Suppressor macrophage treated with lipopolysaccharide for 1 hour (primary cell): ENCODE measurements at places on chromosomes 3 and 15.

DNA sequence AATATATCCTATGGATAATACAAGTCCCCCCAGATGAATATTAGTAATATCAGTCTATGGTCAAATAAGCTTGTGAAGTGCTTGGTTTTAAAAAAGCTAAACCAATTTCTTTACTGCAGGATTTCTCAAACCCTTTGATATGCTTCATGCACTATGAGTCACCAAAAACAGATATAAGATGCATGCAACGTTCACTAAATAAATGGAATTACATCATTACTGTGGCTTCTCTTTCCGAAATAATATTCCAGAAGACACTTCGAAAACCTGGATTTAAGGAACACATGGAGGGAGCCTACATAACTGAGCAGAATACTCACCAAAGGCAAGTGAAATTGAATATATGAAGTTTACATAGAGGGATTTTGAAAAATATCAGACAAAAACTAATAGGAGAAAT lies 126.3 kb upstream of the ABI3BP start:
- DNase-seq = no peak

- DNase-seq = no peak
Observed at GRCh38 chr3:197465197-197465995, 90.4 kb downstream of the BDH1 start.

- no peak for DNase-seq
Observed at GRCh38 chr3:141421639-141422319, 53.5 kb downstream of the ZBTB38 start.

- no peak for DNase-seq
Observed at GRCh38 chr15:98506711-98507110, 141.6 kb upstream of the IGF1R start.

DNA sequence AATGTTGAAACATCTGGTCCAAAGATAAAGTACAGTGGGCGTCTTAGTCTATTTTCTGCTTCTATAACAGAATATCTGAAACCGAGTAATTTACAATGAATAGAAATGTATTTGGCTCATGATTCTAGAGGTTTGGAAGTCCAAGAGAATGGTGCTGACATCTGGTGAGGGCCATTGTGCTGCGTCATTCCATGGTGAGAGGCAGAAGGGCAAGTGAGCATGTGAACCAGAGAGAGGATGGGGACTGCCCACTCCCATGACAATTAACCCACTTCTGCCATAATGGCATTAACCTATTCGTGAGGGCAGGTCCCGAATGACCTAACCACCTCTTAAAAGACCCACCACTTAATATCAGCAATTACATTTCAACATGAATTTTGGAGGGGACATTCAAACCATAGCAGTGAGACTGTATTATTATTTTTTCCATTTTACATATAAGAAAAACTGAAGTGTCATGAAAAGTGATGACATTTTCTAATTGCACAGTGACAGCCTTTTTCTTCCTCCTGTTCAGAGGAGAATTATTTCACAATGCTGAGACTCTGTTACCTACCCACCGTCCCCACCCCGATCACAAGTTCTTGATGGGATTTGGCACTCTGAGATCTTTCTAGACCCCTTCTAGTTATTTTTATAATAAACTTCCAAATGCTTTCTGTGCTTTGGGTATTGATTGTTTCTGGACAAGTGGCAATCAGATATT lies 238.8 kb downstream of the RPLP1 start:
- no peak for DNase-seq

- DNase-seq = no peak
Observed at GRCh38 chr3:154616298-154616697, 186.3 kb upstream of the GPR149 start.

DNA sequence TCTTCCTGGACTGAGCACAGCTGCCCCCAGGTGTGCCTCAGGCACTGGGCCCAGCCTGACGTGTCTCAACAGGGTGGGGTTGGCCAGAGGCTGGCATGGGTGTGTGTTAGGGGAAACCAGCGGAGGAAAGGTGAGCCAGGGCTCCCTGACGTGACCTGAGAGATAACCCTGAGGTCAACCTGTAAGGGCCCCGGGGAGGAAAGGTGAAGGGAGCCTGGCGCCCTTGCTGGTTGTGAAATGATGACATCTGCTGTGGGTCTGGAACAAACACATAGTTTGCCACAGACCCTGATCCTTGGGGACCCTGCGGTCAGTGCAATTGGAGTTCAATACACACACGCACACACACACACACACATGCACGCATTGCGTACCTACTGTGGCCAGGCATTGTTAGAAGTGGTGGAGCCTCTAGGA lies 100.2 kb upstream of the TLE3 start:
- no peak for DNase-seq

GRCh38 chr15:31932576-31932975 lies 97.7 kb upstream of the CHRNA7 start:
- DNase-seq = no peak

DNA sequence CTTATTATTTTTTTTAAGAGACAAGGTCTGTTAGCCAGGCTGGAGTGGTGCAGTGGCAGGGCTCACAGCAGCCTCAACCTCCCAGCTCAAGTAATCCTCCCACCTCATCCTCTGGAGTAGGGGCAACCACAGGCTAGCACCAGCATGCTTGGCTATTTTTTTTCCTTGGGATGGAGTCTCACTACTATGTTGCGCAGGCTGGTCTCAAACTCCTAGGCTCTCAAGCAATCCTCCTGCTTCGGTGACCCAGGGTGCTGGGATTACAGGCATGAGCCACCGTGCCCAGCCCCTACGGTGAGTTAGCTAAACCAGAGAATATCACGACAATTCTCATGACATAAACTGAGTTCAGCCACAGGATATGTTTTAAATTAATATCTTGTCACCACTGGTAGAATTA lies 2.0 kb downstream of the DCUN1D1 start:
- no peak for DNase-seq

DNA sequence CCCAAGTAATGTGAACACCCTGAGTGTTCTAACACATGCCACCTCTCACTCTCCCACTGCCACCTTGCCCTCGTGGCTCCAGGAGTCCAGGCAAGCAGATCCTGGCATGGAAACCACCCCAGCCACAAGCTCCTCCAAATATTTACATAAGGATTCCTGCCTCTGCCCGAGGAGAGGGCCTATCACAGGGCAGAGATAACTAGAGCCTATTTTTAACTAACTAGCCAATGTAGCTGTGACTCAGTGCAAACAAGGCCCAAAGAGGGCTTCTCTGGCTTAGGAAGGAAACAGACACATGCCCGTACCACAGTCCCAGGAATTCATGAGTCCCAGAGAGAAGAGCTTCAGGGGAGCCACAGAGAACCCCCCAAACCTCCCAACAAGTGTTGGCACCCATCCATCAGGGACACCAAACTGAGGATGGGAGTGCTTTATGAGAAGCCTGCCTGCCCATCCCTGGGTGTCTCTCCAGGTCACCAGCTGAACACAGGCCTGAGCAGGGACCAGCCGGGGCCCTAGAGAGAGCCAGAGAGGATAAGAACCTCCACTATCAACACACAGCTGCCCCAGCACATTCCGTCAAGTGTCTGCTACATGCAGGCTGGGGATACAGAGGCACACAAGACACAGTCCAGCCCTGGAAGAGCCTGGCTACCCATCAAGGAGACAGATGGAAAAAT lies 9.2 kb downstream of the FYCO1 start:
- DNase-seq = no peak

DNA sequence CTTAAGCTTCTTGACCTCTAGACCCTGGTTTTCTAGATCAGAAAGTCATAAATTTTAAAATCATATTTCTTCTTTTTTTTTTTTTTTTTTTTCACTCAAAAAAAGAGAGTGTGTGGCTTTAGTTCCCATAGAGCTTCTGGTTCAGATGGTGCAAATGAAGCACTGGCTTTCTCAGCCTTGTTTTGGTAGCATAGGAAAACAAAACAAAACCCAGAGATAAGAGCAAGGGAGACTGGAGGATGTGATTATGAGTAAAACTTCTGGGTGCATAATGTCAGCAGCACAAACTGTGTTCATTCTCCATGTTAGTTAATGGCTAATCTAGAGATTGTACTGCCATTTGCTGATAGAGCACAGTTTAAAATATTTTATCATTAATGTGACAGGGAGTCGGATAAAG lies 55.4 kb downstream of the RARB start:
- no peak for DNase-seq

- DNase-seq = no peak
Observed at GRCh38 chr15:82649226-82649999, 2.2 kb upstream of the CPEB1 start.
